Lung (tissue), 17 donors: ENCODE measurements at places on chromosomes 4 and X.

DNA sequence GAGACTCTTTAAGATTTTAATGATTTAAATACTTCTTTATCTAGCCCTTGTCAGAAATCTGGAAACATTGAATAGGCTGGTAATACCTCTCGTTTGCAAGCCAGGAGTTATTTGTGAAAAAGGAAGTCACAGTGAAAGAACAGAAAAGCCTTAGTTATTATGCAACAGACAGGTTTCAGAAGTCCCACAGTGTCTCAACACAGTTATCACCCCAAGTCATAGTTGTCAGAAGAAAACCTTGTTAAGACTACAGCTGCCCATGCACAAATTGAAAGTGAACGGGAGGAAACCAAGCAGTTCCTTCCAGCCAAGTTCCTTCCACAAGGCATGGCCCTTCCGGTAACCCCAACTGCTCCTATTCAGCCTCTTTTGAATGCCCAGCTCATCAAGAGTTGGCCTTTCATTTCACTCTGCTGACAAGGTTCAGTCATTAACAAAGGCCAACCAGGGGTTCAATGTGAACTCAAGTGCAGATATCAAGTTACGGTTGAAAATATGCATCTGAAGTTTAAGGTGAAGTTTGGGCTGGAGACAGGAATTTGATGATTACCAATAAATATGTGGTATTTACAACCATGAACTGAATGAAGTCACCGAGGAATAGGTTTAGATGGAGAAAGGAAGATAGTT is 15.6 kb downstream of the ALPK1 start:
- DNase-seq = no peak

- no peak for DNase-seq
Measured at GRCh38 chr4:123667496-123667895, 270.9 kb downstream of the SPRY1 start.

- no peak for DNase-seq
Measured at GRCh38 chrX:153305972-153306371, 15.6 kb downstream of the PNMA6F start.

DNA sequence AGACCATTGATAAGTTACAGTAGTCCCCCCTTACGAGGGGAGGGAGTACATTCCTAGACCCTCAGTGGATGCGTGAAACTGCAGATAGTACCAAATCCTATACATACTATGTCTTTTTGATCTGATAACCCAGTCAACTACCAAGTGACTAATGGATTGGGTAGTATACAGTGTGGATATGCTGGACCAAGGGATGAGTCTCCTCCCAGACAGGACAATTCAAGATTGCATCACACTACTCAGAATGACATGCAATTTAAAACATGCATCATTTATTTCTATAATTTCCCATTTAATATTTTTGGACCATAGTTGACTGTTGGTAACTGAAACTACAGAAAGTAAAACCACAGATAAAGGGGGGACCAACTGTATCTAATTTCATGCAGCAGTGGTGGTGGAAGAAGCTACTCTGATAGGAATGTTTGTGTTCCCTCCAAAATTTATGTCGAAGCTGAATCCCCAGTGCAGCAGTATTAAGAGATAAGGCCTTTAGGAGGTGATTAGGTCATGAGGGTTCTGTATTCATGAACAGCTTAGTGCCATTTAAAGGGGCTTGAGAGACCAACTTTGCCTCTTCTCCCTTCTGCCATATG is 11.9 kb downstream of the HADH start:
- no peak for DNase-seq

DNA sequence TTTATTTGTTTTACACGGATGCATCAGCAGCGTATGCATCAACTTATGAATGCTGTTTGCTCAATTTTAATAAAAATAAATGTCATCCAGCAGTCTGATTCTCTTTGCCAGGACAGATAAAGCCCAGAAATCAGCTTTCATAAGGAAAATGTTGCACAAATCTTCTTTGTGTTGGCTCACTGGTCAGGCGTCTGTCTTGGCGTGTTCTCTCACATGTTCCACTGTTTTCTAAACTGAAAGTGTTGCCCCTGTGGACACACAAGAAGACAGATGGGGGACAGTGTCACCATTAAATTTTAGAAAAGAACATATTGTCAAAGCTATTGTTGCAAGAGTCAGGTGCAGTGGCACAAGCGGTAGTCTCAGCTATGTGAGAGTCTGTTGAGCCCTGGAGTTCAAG is 316.2 kb downstream of the CENPC start:
- no peak for DNase-seq

DNA sequence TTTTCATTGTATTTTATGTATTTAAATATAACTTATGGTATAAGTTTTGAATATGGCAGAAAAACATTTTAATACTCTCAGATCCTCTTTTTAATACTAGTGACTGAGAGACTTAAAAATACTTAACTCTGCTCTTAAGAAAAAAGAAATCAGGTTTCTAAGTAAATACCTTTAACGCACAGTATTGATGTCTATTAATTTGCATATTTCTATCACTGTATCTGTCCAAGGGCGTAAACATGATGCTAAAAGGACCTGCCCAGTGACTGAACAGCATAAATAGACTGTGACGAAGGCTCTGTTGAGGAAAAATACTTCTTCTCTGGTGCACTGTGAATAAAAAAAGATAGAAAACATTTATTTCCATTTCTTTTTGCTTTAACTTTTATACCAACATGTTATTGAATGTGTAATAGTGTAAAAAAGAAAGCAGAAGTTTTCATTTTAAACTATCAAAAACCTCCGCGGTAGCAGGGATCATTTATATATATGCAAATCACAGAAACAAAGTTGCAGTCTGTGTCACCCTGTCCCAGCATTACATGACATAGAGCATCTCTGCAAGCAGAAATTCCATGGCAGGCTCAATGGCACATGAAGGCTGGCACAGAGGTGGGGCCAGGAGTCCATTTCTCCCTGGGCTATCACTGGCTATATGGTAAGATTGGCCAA is 75.4 kb downstream of the ZAR1 start:
- DNase-seq = no peak

- no peak for DNase-seq
Measured at GRCh38 chr4:42625329-42625728, 31.6 kb downstream of the ATP8A1 start.

DNA sequence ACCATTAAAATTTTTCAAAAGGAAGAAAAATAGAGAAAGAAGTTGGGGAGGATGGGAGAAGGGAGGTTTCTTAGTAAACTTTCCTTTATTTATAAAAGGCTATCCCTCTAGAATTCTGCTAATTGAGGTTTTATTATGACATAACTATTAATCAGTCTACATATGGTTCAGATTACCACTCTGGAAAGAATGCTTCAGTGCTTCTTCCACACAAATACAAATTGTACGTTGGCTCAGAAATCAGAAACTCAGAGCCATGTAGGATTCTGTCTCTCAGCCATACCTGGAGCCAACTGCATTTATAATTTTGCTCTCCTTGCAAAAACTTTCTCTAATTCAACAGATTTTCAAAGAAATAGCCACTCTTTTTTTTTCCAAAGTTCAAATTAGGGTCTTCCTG is 37.1 kb downstream of the SRPX start:
- DNase-seq = no peak

GRCh38 chr4:184792950-184793555 is 32.7 kb downstream of the ACSL1 start:
- DNase-seq = no peak

DNA sequence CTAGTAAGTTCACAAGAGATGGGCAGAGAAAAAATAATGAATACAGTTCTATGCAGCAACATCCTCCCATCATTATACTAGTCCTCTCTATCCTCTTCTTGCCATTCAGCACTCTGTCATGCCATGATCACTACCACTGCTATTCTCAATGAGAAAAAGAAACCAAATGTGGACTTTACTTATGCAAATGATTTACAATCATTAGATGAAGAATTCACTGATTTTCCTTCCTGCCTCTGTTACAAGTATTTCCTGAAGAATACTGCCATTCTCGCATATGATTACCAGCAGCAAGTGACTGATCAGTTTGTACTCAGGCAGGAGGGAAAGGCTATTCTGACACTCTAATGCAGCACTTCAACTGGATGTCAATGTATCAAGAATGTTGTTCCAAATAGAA is 50.3 kb downstream of the WDFY3 start:
- DNase-seq = no peak

- peak; percentile 24 for DNase-seq
Measured at GRCh38 chr4:93157986-93158385, 670.6 kb upstream of the ATOH1 start.

DNA sequence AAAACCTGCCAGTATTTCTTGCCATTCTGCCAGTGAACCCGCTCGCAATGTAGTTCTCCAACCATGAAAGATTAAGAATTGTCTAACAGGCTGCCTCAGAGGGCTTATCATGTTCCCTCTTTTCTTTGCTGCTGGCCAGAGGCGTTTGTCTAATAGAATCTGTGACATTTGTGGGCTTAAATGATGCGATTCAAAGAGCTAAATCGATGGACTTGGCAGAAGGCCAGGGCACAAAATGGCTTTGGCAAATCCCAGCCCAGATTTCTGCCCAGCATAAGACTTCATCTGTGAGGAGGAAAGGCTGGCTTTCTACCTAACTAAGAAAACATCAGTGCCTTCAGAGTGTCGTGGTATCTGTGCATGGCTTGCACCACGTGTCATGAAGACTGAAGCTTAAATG is 79.9 kb downstream of the TRPC5OS start:
- no peak for DNase-seq

- no peak for DNase-seq
Measured at GRCh38 chrX:1502241-1502640, 34.7 kb downstream of the P2RY8 start.

DNA sequence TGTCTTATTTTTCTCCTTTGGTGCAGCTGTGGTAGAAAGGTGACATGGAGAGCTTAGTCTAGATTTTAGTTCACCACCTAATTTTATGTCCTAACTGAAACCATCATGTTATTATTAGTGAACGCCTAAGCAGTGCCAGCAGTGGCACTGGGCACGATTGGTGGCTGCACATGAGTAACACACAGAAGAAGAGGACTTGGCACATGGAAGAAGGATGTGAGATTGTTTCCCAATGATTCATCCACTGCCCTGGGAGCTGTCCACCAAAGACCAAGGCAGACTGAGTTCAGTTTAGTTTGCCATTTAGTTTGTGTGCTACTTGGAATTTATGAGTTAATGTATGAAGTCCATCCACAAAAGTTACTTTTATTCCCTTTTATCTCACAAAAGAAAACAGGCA is 68.1 kb upstream of the NAP1L5 start:
- DNase-seq = no peak

GRCh38 chrX:8879750-8880149 is 78.6 kb upstream of the FAM9A start:
- no peak for DNase-seq

- no peak for DNase-seq
Measured at GRCh38 chr4:105208561-105208960, 61.9 kb downstream of the TET2 start.

DNA sequence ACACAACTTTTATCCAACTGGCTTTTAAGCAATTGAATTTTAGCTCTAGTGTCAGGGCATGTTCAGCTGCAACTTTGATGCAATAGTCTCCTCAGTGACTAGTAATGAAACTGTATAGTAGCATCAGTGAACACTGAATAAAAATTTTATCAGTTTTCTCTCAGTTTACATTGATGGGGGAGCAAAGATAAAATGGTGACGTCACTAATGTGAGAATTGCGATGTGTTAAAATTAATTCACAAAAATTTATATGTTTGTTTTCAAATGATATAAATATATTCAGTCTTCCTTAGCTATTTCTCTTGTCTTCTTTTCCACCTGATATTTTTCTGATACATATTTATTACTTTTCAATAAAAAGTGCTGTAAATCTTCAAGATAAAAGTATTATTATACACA is 508.8 kb upstream of the AGA start:
- no peak for DNase-seq

DNA sequence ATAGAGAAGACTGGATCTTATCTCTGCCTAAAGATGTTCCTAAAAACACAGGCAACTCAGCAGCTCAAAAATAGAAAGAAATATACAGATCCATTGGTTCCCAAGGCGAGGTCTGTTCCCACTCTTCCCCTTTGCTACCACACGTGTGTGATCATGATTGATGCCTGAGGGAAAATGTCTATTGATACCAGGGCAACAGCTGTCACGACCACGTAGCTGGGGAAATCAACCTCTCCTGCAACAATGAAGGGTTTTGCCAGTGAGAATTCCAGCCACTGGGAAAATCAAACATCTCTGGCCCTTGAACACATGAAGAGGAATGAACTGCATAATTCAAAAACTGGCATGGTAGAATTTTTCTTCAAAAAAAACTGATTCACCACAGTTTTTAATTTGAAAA is 131.0 kb upstream of the MAP3K15 start:
- DNase-seq = no peak

GRCh38 chr4:112082954-112083586 is 62.2 kb upstream of the FAM241A start:
- DNase-seq = no peak

- no peak for DNase-seq
Measured at GRCh38 chr4:74930162-74930561, 2.8 kb upstream of the PARM1 start.

DNA sequence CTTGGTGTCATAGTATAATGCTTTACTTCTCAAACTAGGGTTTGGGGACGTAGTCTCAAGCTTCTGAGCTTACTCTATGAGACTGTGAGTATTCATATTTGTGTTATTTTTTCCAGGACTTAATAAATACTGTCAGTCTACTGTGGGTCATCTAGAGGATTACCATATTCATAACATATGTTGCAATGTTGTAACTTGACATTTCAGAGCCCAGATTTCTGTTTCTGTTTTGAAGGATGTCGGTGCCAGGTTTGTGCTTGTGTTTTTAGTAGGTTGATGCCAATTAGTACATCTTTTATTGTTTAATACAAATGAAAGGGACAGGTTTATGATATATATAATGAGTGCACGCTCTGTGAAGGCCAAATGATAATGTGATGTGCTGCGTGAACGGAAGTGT is 69.6 kb downstream of the SPANXN4 start:
- no peak for DNase-seq

DNA sequence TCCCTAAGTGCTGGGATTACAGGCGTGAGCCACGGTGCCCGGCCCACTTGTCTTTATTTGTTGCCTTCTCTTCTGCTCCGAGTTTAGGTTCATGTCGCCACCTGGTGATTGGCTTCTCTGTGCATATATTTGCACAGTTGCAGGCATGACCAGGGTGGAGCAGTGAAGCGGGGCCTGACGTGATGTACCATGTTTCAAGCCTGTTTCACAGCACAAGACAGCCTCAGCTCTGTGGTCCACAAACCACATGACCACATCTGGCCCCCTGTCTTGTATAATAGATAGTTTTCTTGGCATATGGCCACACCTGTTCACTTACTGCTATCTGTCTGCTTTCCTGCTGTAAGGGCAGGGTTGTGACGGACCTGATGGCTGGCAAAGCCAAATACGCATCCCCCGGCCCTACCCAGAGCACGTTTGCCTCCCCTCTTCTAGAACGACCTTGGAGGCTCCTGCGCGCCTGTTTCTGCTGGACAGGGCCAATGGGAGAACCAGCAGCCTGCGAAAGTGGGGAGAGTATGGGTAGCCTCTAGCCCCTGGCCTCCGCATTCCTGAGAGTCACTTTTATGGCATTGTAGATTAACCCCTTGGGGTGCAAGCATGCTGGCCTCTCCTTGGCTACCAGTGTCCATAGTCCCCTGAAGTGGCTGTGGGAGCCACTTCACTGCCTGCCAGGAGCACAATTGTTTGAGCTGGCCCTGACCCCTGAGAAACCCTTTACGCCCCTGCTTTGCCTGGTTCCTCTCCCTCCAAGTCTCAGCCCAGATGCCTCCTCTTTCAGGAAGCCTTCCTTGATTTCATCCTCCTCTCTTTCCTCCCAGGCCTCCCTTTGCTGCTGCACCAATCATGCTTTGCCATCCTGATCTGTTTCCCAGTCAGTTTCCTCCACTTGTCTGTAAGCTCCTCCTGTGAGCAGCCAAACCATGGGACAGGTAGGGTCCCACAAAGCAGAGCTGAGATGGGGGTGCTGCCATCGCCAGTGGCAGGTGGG is 6.0 kb upstream of the SH3TC1 start:
- peak; percentile 67 for DNase-seq
